ENCODE measurements at places on chromosomes 5 and 9.

- DNase-seq, result no peak
These were observed 153.8 kb upstream of the CYLC2 start for GRCh38 chr9:102841376-102841775.

GRCh38 chr5:171619744-171620143 lies 165.9 kb upstream of the SMIM23 start:
- DNase-seq, result no peak

- DNase-seq, result no peak
These were observed 105.2 kb downstream of the DAB2IP start for GRCh38 chr9:121756474-121757280.

DNA sequence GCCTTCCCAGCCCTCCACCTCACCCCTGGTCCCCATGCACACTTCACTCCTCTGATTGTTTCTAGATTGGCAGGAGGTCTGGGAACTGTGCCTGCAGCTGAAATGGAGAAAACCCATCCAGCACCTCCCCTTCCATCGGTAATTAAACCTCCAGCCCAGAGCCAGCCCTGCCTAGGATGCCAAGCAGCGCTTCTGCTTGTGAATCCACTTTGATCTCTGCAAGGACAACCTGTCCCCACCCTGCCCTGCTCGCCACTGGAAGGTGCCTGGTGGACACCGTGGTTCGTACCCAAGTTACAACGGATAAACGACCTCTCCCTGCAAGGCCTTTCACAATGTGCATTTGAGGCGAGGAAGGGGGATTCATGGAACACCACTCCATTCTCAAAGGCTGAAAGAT lies 50.6 kb downstream of the IRX2 start:
- no peak for DNase-seq

GRCh38 chr9:125998837-125999503 lies 251.8 kb downstream of the PBX3 start:
- no peak for DNase-seq

GRCh38 chr5:175343308-175343707 lies 100.7 kb downstream of the DRD1 start:
- no peak for DNase-seq

GRCh38 chr5:56596155-56596554 lies 219.2 kb upstream of the MAP3K1 start:
- no peak for DNase-seq

DNA sequence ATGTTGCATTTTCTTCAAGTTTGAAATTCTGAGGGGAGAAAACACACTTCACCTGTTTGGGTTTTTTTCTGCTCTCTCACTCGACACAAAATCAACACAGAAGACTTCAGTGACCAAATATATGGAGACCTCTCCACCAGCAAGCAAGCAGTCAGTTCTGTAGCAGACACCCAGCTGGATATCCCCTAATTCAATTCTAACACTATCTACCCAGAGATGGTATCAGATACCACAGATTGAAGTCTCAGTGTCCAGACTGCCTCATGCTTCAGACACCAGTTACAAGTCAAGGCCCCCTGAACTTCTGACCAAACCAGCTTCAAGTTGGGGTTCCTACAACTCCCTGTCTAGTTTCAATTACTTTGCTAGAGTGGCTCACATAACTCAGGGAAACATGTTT lies 97.8 kb downstream of the INVS start:
- no peak for DNase-seq

GRCh38 chr9:121958530-121958929 lies 134.6 kb downstream of the TTLL11 start:
- no peak for DNase-seq

DNA sequence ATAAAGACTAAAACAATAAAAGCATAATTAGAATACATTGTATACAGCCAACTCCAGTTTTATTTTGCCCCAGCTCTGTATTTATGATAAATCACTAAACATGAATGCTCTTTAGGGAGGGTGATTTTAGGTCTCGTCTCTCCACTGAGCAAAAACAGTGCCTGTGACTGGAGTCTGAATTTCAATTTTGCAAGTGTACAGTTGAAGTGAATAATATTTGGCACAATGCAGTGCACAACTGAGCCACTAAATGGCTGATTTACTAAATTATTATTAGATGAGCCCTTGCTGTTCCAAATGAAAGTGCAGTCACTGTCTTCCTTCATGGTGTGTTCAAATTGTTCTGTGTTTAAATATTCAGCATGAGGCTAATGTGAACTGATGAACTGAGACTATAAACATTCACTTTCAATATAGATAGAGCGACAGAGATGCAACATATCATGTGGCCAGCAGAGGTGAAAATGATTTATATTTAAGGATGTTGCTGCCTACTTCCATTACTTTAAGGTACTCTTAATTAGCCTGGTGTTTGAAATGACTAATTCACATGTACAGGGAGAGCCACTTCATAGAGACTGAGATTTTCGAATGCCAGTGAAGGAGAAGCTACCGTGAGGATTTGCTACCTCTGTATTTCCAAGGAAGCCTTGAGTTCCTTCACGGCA lies 375.1 kb downstream of the EBF1 start:
- no peak for DNase-seq

- no peak for DNase-seq
These were observed 33.0 kb downstream of the TRIM32 start for GRCh38 chr9:116720111-116720510.

GRCh38 chr9:21835121-21835520 lies 32.7 kb downstream of the MTAP start:
- DNase-seq, result no peak

DNA sequence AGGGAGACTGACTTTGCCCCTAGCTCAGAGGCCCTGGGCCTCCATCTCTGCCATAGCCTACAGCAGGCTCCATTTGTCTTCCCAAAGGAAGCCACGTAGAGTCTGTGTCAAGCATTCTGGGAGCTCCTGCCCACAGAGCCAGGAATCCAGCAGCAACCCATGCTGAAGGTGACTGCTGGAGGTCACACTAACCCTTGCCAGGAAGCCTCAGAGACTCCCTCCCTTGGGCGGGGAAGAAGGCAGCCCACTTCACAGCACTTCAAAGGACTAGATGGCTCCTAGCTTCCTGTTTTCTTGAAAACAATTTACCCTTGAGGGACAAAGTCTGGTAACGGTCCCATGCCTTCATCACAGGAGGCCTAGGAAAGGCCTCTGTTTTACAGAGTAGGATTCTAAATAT lies 1.7 kb downstream of the CKMT2 start:
- DNase-seq, result peak; percentile 14

DNA sequence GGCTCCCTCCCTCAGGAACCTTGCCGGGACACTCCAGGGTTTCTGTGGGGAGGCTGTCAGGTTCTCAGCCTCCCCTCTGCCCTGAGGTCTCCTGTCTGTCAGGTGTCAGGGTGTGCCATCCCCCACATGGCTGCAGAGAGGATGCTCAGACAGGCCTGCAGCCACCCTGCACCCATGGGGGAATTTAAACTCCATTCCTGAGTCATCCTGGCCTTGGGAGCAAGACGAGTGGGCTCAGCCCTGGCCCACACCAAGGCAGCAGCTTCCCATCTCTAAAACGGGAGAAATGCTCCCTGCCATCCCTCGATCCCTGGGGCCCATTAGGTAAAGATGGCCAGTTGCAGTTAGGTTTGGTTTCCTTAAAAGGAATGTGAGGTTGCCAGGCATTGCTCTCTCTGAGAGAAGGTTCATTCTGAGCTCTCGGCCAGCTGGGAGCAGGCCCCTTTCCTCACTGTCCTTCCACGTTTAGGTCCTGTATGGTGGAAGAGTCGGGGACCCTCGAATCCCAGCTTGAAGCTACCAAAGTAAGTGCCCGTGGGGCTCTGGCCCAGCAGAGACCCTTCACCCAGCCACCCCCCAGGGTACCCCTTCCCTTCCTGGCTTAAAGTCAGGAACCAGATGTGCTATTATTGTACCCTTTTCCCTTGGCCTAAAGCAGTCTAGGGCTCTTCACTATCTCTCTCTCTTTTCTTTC lies 26.6 kb downstream of the DYNC2I2 start:
- no peak for DNase-seq

- DNase-seq, result no peak
These were observed 323.6 kb downstream of the NTRK2 start for GRCh38 chr9:84993105-84993504.

- DNase-seq, result peak; percentile 66
These were observed 83.9 kb downstream of the SLC1A3 start for GRCh38 chr5:36690041-36690961.

DNA sequence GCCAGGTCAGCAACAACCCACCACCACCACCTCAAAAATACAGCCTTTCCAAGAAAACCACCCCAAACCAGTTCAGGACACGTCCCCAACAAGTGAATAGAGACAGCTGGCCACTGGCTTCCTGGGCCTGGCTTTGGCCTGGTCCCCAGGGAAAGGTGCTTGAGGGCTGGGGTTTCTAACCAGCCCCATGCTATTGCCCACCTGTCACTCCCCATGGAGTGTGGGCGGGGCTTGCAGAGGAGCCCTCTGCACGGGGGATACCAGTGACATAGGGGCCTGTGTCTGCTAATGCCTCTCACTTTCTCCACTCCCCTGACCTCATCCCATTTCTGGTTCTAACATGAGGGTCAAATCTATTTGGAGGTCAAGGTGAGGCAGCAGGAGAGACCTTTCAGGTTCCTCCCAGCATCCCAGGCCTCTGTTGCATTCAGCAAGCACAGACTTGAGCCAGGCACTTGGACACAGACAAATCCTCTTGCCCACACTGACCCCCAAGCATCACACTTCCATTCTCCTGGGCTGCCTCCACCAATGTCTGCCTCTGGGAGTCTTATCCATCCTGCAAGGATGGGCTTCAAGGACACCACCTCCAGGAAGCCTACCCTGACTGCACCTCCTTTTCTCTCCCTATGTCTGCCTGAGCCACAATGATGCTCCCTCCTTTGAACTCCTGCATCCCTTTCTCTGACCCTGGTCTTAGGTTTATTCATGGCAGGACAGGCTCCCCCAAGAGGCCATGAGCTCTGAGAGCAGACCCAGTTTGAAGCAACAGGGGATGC lies 16.1 kb upstream of the TTLL11 start:
- no peak for DNase-seq

GRCh38 chr9:86135371-86135770 lies 36.0 kb upstream of the GOLM1 start:
- no peak for DNase-seq

DNA sequence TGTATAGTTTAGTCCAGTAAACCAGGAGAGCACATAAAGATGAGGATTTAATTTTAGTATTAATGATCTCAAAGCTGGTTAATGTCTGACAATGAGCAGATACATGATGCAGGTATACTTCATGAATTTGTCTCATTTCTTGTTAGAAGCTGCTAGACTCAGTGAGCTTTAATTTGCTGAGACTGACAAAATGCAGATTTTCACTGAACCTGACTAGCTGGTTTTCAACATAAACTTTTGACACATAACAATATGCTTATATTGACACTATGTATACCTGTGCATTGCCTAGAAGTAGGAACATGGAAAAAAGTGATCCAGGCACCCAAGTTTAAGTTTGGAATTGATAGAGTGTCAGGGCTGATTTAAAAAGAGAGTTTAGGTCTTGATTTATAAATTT lies 10.8 kb downstream of the UBLCP1 start:
- no peak for DNase-seq

DNA sequence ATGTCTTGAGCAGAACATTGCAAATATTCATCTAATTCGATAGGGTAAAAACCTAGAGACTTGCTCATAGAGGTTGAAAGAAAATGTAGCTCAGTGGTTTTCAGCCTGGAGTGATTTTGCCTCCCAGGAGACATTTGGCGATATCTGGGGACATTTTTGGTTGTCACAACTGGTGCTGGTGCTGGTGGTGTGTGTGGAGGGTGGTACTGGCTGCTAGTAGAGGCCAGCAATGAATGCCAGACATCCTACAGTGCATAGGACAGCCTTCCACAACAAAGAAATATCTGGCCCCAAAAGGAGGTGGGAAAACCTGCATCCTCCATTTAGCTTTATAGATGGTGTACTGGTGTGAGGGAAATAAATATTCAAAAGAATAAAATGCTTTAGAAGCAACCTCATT lies 2.1 kb upstream of the BASP1 start:
- DNase-seq, result no peak

- no peak for DNase-seq
These were observed 1205.2 kb upstream of the DMAC1 start for GRCh38 chr9:9004810-9005209.

DNA sequence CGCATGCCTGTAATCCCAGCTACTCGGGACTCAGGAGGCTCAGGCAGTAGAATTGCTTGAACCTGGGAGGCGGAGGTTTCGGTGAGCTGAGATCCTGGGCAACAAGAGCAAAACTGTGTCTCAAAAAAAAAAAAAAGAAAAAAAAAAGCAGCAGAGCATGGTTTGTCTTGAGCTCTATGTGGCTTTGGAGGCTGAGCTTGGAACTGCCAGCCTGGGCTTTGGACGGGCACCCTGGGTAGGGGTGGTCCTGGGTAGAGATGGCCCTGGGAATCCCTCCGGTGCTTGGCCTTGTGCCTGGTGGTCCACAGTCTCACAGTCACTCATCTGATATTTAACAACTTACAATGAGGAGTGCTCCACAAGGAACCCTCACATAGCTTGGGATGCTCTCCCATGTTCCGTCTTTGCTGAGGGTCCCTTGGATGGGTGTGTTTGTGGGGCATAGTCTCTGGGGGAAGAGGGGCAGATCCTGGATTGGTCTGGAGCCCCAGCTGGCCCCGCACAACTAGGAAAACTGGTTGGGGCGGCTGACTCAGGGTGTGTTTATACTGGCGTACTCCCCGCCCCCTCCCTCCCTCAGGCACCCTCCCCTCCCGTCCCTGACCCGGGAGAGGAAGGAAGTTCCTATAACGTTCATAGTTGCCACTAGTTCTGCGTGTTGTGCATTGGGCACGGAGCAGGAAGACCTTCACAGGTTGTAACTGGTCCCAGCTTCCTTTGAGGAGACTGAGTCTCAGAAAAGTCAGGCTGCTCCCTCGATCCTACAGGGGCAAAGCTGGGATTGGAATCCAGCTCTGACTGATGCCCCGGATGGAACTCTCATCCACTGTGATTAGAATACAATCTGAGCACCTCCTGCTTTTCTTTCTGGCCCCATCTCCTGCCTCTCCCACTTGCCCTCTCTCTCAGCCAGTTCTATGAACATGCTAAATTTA lies 11.2 kb downstream of the IER5L start:
- DNase-seq, result peak; percentile 26

GRCh38 chr5:73792687-73793320 lies 166.8 kb downstream of the ARHGEF28 start:
- DNase-seq, result peak; percentile 68

DNA sequence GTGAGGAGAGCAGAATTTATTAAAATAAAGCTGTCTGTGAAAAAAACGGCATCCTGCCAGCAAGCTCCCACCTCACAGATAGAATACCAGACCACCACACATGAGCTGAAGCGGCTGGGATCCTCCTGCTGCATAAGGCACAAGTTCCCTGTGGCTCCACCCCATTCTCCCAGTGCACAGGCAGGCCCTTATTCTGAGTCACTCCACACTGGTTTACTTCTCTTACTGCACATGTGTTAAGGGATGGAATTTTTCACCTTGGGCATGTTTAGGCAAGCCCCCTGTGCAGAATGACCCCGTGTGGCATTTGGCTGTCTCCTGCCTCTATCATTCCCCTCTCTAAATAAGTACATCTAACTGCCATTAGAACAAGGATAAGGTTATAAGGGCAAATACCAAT lies 115.0 kb upstream of the ELAVL2 start:
- DNase-seq, result no peak

GRCh38 chr9:137295238-137295811 lies 6.7 kb downstream of the NRARP start:
- peak; percentile 36 for DNase-seq
